ENCODE measurements at places on chromosomes 11 and 22. TPM values are rescaled to one million over a fixed set of nuclear protein-coding genes. Genes with fewer than 3 reads are reported as not detected.

GRCh38 chr11:69874178-69874983 lies 55.2 kb upstream of the FGF3 start:
- no peaks in the 10 kb centered on the region for H3K36me3 ChIP-seq
- no peak overlapping the region for H3K4me3 ChIP-seq
- H3K27ac ChIP-seq = no peak overlapping the region
- peaks cover 6% of the 10 kb centered on the region for H3K27me3 ChIP-seq

GRCh38 chr22:41815716-41816115 lies 15.2 kb downstream of the CCDC134 start:
- no peaks in the 10 kb centered on the region for H3K27me3 ChIP-seq
- no peak for DNase-seq
- H3K4me3 ChIP-seq = no peak overlapping the region
- no peaks in the 10 kb centered on the region for H3K4me1 ChIP-seq

DNA sequence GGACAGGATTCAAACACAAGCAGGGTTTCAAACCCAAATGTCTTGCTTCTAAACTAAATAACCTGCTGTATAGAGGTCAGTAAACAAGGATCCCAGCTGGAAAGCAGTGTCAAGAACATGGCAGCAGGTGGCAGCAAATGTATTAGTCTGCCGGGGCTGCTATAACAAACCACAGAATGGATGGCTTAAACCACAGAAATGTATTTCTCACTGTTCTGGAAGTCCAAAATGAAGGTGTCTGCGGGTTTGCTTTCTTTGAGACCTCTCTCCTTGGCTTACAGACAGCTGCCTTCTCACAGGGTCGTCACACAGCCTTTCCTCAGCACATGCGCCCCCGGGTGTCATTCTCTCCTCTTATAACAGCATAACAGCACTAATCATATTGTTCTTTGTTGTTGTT lies 65.1 kb upstream of the LRRC55 start:
- H3K27ac ChIP-seq = no peak overlapping the region
- no peak overlapping the region for H3K4me3 ChIP-seq
- H3K36me3 ChIP-seq = no peaks in the 10 kb centered on the region
- peak; percentile 42 for DNase-seq
- H3K27me3 ChIP-seq = peaks cover 3% of the 10 kb centered on the region

DNA sequence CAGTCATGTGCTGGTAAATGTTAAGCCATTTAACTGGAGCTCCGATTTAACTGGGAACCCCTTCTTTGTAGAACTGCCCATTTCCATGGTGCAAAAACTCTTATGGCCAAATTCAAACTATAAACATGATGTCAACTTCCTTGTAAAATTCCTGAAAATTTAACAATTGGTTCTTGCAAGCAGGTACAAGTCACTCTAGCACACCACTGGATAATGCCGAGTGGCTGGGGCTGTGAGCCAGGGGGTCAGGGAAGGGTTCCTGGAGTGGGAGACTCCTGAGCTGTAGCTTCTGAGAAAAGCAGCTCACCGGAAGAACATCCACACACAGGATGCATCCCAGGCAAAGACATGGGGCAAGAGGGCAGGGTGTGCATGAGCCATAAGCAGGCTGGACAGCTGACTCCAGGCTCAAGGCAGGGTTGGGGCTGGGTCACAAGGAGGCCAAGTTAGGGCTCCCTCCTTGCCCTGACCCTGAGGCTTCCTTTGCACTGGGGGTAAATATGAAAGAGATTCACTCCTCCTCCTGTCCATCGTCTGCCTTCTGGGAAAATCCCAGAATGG lies 18.2 kb downstream of the P2RY2 start:
- H3K4me3 ChIP-seq = no peak overlapping the region
- H3K36me3 ChIP-seq = no peaks in the 10 kb centered on the region
- no peak for DNase-seq
- H3K27me3 ChIP-seq = no peaks in the 10 kb centered on the region
- H3K27ac ChIP-seq = no peak overlapping the region

DNA sequence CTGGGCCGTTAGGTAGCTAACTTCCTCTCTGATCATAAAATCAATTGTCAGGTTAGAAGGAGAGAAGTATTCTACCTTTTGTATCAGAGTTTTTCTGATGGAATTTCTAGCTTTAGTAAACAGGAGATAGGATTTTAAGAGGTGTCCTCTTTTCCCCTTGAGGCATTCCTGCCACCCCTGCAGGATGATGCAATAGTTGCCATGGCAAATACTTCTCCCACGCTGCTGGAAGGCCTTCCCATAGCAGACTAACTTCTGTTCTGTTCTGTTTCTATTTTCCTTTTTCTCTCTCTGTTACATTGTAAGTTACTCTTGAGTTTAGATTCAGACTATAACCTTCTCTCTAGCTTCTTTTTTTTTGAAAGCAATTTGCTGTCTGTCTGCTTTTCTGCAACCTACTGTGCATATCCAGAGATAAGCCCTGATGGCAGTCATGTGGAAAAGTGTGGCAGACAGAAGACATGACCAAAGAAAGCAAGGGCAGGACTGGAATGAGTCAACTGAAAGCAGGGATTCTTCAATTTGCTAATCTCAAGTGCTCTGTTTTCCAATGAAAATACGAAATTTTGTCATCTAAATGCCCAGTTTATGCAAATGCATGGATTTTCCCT lies 679.1 kb downstream of the DLG2 start:
- H3K4me1 ChIP-seq = no peaks in the 10 kb centered on the region
- no peak overlapping the region for H3K27ac ChIP-seq
- no peaks in the 10 kb centered on the region for H3K36me3 ChIP-seq
- no peak for DNase-seq
- H3K27me3 ChIP-seq = no peaks in the 10 kb centered on the region

- H3K4me1 ChIP-seq = no peaks in the 10 kb centered on the region
- H3K36me3 ChIP-seq = no peaks in the 10 kb centered on the region
- peaks cover 7% of the 10 kb centered on the region for H3K27me3 ChIP-seq
Measured at GRCh38 chr11:109000531-109000930, 335.7 kb downstream of the DDX10 start.

ASCL2 gene
- total RNA-seq = not detected

DNA sequence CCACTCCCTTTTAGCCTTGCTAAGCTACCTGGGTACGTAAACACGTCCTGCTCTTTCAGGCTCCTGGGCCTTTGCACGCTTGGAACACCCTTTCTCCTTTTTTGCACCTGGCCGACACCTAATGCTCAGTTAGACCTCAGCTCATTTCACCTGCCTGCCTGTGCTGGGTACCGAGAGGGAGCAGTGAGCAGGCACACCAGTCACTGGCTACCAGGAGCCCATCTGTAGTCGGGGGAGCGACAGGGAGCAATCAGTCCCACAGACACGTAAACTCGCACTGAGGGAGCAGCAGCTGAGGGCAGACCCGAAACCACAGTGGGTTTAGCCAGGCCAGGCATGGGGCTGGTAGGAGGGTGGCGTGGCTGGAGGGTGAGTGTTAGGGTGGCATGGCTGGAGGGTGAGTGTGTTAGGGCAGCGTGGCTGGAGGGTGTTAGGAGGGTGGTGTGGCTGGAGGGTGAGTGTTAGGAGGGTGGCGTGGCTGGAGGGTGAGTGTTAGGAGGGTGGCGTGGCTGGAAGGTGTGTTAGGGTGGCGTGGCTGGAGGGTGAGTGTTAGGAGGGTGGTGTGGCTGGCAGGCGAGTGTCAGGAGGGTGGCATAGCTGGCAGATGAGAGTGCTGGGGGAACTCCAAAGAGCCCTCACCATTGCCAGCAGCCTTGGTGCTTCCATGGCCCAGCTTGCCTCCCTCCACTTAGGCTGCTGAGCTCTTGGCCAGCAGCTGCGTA lies 6.4 kb upstream of the GTSE1 start:
- H3K4me3 ChIP-seq = no peak overlapping the region
- DNase-seq = no peak
- H3K36me3 ChIP-seq = no peaks in the 10 kb centered on the region

- H3K4me1 ChIP-seq = peaks cover 29% of the 10 kb centered on the region
- no peak overlapping the region for H3K4me3 ChIP-seq
- no peak for DNase-seq
- H3K27ac ChIP-seq = no peak overlapping the region
Measured at GRCh38 chr22:24291515-24292201, 21.0 kb downstream of the SPECC1L start.

DNA sequence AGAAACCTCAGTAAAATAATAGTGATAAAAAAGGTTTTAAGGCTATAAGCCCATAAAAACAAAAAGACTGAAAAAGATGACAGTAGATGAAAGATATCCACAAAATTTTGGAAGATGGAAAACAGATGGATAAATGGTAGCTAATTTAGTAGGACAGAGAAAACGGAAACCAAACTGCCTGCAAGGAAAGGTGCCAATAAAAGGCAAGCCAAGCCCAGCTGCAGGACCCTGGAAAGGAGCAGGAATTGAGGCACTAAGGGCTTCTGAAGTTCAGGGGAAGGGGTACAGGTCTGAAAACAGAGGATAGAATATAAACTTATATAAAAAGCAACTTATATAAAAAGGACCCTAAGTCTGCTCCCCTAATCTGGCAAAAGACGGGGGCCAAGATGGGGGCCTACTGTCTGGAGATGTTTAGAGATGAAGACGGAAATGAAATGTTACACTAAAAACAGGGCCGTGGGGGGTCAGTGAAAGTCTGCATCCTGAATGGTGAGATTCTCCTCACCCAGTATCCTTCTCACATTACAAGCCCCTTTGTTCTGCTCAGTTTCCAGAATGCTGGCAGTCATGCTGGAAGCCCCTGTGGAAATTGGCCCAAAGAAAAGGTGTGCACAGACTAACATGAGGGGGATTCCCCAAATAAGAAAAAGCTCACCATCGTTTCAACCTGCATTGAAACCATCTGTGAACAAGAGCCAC lies 269.3 kb upstream of the PITPNB start:
- no peaks in the 10 kb centered on the region for H3K36me3 ChIP-seq
- H3K27me3 ChIP-seq = no peaks in the 10 kb centered on the region
- no peaks in the 10 kb centered on the region for H3K4me1 ChIP-seq
- H3K4me3 ChIP-seq = no peak overlapping the region
- H3K27ac ChIP-seq = no peak overlapping the region

DNA sequence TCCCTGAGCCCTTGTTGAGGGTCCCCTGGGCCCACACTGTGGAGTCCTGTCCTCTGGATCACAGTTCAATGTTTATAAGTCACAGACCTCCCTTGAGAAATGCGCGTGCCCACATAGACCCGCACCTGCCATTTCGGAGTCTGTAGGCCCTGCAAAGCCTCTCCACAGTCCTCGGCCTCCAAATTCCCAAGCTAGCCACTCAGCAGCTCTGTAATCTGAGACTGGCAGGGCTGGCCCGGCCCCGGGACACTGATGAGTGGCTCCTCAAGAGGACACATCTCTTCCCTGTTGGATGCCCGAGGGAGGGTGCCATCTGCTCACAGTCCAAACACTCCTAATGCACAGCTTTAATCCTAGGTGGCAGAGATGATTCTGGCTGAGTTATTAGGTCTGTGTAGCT lies 39.1 kb downstream of the B3GAT1 start:
- H3K27ac ChIP-seq = no peak overlapping the region
- no peaks in the 10 kb centered on the region for H3K4me1 ChIP-seq
- no peaks in the 10 kb centered on the region for H3K27me3 ChIP-seq

OOSP4A gene
- not detected for total RNA-seq

KRTAP5-11 gene
- not detected for total RNA-seq

- no peaks in the 10 kb centered on the region for H3K36me3 ChIP-seq
- H3K4me1 ChIP-seq = no peaks in the 10 kb centered on the region
- H3K27ac ChIP-seq = no peak overlapping the region
- H3K27me3 ChIP-seq = no peaks in the 10 kb centered on the region
Measured at GRCh38 chr11:12540075-12540680, 134.0 kb upstream of the TEAD1 start.

KCNJ11 gene
- 1.0 TPM for total RNA-seq

OR5D14 gene
- not detected for total RNA-seq

DNA sequence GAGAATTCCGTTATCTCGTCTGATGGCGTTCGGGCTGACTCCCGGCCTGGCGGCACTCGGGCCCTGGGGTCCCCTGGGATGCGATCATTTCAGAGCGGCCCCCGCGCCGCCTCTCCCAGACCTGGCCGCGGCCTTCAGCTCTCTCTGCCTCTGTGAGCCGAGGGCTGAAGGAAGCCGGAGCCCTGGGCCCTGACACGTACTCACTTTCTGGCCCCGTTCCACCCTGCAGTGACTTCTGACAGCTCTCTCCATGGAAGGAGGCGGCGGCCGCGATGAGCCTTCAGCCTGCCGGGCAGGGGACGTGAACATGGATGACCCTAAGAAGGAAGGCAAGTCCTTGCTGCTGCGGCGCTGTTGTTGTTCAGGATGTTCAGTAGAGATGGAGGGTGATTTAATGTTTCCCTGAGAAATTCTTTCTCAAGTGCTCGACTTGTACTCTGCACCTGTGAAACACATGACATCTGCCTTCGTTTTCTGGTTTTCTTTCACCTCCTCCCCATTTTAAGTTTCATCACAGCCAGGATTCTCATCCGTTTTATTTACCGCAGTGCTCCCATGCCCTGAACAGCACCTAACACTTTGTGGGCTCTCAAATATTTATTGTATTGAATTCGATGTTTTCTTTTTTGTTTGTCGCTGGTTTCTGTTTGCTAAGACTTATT lies 612 bp downstream of the GTSE1 start:
- no peak overlapping the region for H3K27ac ChIP-seq
- H3K4me3 ChIP-seq = peak overlapping the region; percentile 93
- H3K27me3 ChIP-seq = peaks cover 7% of the 10 kb centered on the region
- H3K36me3 ChIP-seq = peaks cover 31% of the 10 kb centered on the region

GRCh38 chr11:134287561-134287960 lies 11.4 kb downstream of the GLB1L3 start:
- H3K36me3 ChIP-seq = peaks cover 17% of the 10 kb centered on the region
- H3K4me1 ChIP-seq = no peaks in the 10 kb centered on the region
- DNase-seq = no peak
- no peaks in the 10 kb centered on the region for H3K27me3 ChIP-seq
- no peak overlapping the region for H3K27ac ChIP-seq
- no peak overlapping the region for H3K4me3 ChIP-seq

- H3K27ac ChIP-seq = no peak overlapping the region
- H3K36me3 ChIP-seq = no peaks in the 10 kb centered on the region
- DNase-seq = no peak
- H3K4me1 ChIP-seq = peaks cover 11% of the 10 kb centered on the region
Measured at GRCh38 chr11:47253660-47254059, 4.1 kb upstream of the NR1H3 start.

DNA sequence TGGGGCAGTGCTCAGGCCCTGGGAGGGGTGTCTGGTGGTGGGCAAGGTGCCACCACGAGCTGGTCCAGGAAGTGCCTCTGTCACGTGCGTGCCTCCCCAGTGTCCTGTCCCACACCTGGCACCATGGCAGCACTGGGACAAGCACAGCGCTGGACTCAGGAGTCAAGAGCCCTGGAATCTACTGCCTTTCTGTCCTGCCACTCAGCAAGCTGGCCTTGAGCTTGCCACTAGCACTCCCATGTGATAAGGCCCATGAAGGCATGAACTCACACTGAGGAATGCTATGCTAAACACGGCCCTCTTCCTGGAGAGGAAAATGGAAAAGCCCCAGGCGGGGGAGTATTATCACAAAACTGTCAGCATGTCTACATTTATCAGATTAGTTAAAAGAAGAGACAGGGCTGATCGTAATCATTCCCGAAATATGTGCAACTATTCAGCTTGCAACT lies 50.7 kb upstream of the SLC35C1 start:
- H3K27ac ChIP-seq = no peak overlapping the region
- no peaks in the 10 kb centered on the region for H3K36me3 ChIP-seq
- no peak overlapping the region for H3K4me3 ChIP-seq
- DNase-seq = no peak
- peaks cover 16% of the 10 kb centered on the region for H3K27me3 ChIP-seq

Measured in activated naive CD4-positive, alpha-beta T cell treated with anti-CD3 and anti-CD28 coated beads for 36 hours (primary cell).